Amygdala (tissue), 56 donors: ENCODE measurements at places on chromosomes 7 and 10.

DNA sequence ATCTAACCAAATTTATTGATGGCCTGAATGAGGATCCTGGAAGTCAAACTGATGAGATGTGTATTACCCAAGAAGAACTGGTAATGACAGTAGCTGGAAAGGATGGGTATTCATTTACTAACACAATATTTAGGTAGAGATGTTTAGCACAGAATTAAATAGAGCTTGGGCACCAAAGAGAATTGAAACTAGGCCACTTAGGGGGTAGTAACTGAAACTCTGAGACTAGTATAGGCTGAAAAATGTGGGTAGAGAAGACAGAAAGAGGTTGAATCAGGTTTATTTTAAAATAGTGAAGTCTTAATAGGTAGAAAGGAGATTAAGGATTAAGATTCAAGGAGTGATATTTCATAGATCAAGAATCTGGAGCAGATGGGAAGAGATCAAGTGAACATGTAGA, 155.8 kb downstream of the MLLT10 start:
- no peak for DNase-seq

GRCh38 chr7:25694211-25694610, 457.8 kb upstream of the NFE2L3 start:
- no peak for DNase-seq

- no peak for DNase-seq
Measured at GRCh38 chr7:80294346-80294745, 159.7 kb downstream of the GNAI1 start.

DNA sequence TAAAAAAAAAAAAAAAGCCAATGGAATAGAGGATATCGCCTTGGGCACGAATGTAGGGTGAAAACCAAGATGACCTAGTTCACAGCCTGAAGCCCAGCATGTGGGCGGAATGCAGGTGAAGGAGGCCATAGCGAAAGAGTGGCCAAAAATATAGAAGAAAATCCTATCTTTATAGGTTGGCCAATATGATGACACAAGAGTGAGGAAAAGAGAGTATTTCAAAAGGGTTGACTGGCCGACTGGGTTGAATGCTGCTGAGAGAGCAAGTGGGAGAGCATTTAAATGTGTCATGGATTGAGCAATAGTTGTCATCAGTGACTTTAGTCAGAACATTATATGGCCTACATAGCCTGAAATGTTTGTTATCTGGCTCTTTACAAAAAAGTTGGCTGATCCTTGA, 17.2 kb upstream of the GLI3 start:
- no peak for DNase-seq
